ENCODE measurements at places on chromosomes 4 and X.

GRCh38 chr4:166252487-166253402, 379.7 kb downstream of the TLL1 start:
- peak; percentile 9 for DNase-seq

DNA sequence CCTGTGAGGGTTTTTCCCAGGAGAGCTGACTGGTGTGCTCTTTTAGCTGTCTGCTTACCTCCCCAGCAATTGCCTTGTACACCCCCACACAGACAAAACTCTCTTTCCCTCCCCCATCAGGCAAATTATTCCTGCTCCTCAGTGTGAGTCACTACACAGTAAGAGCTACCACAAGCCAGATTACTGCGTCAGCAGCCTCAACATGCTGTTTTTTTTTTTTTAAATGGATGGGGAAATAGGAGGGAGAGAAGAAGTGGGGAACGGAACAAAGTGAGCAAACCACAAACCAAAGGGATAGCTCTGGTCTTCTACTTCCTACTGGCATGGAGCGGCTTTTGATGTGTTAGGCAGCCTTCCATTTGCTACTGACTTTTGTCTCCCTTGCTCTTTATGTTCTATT, 107.5 kb upstream of the ACSL4 start:
- peak; percentile 91 for DNase-seq

DNA sequence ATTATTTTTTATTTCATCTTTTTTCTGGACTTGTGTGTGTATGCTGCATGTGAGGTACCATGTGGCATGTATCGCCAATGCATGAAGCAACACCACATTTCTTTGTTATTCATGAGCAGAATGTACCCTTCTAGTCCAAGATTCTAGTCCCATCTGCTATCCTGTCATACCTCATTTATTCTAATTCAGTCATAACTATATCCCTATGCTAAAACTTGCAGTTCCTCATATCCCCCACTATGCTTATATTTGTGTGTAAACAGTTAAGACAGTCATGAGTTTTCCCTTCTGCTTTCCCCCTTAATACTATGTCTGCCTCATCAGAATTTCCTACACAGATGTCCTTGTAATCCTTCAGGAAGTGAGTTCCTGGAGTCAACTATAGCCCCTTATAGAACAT, 19.7 kb downstream of the OCRL start:
- no peak for DNase-seq

- DNase-seq = no peak
Measured at GRCh38 chr4:25160714-25161592, 704 bp upstream of the SEPSECS start.

DNA sequence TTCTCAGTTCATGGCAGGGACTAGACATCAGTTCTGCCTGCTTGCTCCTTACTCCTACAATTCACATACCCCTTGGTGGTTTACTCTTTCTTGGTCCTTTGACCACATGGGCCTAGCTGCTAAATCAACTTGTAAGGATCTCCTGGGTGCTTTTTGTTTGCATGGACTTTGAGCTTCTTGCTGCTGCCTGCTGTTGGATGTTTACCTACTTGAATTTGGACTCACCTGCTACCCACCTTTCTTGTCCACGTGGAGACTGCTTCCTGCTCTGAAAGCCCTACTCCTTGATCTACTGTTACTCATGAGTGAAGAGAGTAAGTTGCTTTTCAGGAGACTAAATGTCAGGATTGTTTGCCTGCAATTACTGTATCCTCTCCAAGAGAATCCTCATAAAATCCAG, 15.2 kb upstream of the ARHGAP24 start:
- DNase-seq = no peak

DNA sequence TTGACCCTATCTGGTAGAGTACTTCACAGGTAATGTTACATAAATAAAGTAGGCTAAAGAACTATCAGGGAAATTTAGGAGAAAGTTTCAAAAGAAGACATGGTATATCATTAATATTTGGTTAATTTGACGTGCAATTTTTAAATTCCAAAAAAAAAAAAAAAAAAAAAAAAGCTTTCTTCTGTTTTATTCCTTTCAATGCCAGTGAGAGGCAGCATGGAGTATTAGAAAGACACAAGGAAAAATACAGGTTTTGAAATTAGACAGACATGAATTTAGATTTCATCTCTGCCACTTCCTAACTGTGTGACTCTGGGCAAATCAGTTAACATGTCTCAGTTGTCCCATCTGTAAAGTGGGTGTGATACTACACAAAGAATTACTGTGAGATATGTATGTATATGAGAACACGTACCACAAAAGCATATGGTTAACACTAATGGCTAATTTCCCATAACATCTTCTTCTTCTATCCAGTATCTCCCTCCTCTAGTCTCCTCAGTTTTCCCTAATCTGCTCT, 132.5 kb downstream of the GPC3 start:
- no peak for DNase-seq

DNA sequence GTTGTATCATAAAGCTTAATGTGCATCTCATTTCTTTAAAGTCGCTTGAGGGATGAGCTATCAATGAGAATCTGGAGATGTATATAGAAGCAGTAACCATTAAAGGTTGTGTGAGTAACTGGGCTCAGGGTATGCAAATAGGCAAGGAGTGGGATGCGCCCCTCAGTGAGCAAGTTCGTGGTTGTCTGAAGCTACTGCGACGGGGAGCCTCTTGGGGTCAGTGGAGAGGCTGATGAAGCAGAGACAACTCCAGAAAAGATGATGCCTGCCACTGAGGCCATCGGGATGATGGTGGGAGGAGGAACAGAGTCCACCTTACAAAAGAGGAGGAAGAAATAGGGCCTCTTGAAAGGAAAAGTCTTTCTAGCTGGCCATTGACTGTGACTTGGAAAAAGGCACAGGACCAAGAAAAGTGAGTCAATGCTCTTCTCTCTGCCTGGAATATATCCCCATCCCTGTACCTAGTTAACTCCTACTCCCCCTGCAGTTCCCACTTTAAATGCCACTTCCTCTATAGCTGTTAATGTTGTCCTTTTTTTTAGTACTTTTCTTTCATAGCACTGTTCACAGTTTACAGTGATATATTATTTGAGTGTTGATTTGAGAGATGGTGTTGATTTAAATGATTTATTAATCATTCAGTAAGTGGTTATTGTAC, 51.4 kb upstream of the LSM6 start:
- DNase-seq = no peak

DNA sequence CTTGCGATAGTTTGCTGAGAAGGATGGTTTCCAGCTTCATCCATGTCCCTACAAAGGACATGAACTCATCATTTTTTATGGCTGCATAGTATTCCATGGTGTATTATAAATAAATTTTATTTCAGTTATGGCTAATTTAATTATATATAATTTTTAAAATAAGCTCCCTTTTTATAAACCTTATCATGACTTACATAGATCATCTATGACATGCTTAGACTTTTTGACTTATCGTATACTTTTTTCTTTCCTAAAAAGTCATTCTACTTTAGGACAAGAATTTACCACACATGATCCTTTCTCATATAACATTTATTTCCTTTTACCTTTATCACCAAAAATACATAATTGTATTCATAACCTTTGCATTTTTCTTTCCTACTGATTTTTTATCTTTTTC, 376.5 kb downstream of the CCSER1 start:
- no peak for DNase-seq

- no peak for DNase-seq
Measured at GRCh38 chrX:15864023-15864422, 9.4 kb upstream of the AP1S2 start.

DNA sequence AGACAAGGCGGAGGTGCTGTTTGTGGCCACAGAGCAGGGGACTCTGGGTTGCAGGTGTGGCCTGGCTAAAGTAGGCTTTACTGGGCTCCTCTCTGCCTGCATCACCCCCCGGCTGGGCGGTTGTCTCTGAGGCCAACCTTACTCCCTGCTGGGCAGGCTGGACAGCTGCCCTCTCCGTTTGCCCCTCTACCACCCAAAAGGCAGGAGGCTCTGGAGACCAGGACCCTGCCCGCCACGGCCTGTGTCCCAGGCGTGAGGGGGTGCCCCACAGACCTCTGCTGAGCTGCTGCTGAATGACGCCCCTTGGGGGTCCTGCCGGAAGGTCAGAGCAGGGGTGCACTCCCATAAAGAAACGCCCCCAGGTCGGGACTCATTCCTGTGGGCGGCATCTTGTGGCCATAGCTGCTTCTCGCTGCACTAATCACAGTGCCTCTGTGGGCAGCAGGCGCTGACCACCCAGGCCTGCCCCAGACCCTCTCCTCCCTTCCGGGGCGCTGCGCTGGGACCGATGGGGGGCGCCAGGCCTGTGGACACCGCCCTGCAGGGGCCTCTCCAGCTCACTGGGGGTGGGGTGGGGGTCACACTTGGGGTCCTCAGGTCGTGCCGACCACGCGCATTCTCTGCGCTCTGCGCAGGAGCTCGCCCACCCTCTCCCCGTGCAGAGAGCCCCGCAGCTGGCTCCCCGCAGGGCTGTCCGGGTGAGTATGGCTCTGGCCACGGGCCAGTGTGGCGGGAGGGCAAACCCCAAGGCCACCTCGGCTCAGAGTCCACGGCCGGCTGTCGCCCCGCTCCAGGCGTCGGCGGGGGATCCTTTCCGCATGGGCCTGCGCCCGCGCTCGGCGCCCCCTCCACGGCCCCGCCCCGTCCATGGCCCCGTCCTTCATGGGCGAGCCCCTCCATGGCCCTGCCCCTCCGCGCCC, 920 bp downstream of the HTT-AS start:
- no peak for DNase-seq

DNA sequence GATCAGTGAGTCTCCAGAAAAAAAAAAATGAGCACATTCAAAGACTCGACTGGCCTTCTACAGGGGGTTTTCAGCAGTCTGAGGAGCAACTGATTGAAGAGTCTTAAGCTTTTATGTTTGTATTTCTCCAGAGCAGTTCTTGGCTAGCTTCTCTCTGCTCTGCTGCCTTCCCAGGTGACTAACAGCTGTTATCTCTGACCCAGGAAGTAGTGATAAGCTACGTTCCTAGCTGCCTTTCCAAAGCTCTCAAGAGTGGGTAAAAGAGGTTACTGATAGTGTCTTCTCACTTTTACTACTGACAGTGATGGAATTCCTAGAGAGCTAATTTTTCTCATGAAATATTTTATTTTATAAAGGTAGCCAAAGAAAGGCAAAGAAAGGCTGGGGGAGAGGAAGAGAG, 66.6 kb downstream of the ENOX2 start:
- DNase-seq = no peak

DNA sequence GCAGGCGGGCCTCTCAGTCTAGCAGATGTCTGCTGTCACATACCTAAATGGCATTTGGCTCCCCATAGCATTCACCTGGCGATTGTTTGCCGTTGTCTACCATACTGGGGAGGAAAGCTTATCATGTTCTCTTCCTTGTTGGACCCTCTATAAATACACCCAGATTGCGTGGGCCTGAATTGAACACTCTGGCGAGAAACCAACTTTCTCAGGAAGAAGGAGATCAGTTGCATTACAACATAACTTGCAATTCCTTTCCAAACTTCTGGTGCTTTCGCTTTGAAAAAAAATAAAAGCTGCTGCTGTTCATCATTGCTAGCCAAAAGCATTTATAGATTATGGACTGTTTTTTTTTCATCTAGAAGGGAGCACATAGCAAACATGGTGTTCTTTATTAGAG, 230.0 kb upstream of the GPC4 start:
- no peak for DNase-seq

- no peak for DNase-seq
Measured at GRCh38 chr4:112818594-112818965, 181.6 kb downstream of the LARP7 start.

DNA sequence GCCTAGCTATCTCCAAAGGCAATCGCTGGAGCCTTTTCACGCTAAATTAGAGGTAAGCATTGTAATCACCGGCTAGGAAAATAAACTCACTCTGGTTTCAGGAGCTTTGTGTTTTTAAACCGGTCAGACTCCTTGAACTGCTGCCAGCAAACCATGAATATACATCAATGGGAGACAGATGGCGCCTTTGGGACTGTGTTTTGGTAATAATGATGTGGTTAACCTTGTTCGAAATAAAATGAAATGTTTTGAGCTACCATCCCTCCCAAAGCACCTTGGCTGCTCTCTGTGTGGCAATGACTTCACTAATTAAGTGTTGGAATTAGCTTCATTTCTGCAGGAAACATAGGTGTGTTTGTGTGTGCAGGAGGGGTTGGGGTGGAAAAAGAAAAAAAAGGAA, 65.3 kb downstream of the CLNK start:
- DNase-seq = peak; percentile 54

DNA sequence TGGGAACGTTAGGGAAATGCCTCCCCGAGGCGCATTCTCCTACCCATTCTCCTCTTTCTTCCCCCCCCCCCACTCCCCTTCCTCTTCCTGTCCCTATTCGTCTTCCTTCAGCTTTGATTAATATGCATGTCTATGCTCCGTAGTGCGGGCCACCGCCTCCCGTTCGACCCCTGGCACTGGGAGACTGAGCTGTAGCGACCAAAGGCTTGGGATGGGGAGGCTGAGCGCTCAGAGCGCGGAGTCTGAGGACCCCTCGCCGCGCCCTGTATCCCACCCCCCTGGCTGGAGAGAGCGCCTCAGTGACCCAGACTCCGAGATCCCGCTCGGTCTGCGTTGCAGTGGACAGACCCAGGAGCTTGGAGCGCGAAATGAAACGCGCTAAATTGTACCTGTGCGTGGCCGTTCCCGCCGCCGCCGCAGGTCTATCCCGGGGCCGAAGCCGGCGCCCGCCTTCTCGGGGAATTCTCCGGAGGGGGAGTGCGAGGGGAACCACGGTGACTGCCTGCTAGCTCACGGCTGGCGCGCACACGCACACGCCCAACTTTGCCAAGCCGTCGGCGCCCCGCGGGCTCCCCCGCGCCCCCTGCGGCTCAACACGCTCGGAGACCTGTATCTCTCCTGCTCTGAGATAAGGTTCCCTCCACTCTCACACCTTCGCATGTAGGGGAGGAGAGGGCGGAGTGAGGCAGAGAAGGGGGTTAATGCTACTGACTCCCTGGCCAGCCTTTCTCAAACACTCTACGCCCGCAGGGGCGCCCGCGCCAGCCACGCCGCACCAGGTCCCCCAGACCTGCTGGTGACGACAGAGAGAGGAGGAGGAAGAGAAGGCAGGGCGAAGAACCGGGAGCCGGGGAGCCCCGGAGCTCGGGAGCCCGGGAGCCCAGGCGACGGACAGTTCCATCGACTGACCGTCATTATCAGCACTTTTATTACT, 1.5 kb upstream of the PTCHD1 start:
- DNase-seq = no peak

- peak; percentile 42 for DNase-seq
Measured at GRCh38 chr4:155900381-155900780, 3.1 kb upstream of the TDO2 start.

GRCh38 chr4:73943555-73943954, 38.3 kb downstream of the PF4 start:
- no peak for DNase-seq

GRCh38 chr4:152045807-152046571, 285.2 kb upstream of the GATB start:
- DNase-seq = peak; percentile 21

- DNase-seq = no peak
Measured at GRCh38 chr4:17463606-17464005, 48.3 kb downstream of the QDPR start.

- DNase-seq = peak; percentile 82
Measured at GRCh38 chr4:7124689-7125442, 57.0 kb upstream of the GRPEL1 start.

DNA sequence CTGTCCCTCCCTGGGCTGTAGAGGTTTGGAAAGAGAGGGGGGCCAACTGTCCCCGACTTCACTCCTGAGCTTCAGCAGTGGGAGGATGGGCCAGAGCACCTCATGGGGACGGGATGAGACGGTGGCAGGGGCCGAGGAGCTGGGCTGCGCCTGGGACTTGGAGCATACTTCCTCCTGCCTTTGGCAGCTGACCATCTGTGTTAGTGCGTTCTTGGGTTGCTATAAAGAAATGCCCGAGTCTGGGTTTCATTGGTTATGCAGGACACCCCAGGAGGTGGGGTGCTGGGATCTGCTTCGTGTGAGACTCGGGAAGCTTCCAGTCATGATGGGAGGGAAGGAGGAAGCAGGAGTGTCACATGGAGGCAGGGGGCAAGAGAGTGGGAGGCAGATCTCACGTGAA, 7.4 kb downstream of the PSAPL1 start:
- no peak for DNase-seq
